ENCODE measurements at places on chromosomes 7 and 10.

DNA sequence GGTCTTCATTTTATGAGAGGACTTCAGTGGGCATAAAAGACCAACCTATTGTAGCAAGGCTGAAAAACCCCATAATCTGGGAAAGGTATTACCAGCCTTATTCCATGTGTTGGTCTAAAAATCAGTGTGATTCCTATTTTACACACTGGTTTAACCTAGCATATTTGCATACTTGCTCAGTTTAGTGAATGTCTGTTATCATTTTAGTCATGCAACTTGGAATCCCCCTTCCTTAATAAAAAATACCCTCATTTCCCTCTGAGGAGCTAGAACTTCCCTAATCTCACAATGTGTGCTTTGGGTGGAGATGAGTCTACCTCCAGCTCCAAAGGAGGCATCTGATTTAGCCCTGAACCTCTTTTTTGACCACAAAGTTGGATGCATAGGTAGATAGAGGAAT lies 312.8 kb upstream of the SORCS1 start:
- no peak for DNase-seq

DNA sequence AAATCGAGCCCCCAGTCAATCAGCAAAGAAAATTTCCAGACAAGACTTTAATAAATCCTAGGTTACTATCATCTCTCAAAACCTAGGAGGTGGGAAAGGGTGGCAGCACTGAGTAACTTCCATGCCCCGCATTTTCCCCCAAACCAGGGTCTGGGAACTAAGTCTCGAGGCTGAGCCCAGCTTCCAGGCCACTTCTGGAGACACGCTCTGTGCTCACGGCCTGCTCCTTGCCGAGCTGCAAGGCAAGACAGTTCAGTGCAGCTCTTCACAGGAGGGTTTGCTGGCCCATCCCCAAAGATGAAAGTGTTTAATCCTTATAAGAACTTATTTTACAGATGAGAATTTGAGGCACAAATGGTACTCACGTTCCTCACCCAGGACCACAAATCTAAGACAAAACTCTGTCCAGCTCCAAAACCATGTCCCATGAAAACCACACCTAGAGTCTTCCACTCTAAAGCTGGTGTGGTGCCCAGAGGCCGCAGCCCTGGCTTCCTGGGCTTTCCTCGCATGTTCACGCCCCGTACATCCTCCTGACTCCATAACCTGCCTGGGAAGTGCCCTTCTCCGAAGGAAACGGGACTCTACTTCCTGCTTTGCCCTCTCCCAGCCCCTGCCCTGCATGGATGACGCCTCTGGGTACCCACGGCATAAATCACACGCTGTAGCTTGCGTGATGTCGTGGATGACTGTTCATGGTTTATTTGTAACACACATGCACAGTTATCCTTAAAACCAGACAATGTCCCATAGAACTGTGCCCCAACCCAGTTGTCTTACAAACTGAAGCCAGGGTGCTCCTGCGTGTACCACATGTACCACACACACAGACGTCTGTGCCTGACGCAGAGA lies 201.2 kb downstream of the DIP2C start:
- no peak for DNase-seq

GRCh38 chr7:7479275-7479805 lies 56.3 kb downstream of the COL28A1 start:
- DNase-seq = no peak

GRCh38 chr7:49174396-49174795 lies 250.0 kb downstream of the CDC14C start:
- DNase-seq = no peak

DNA sequence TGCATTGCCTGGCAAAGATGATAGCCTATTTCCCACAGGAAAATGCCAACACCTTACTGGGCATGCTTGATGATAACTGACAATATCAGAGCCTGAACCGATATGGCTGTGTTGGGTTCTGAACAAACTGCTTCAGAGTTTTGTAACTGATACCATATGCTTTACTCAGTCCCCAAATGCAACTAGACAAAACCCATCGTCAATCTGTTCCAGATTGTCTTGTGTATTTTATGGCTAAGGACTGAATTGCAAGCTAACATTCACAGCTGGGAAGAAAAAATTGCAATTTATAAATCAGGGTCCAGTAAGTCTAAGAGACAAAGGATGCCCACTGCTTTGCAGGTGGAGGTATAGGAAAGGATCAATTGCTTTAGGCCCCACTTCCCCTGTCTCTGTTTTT lies 116.8 kb upstream of the WNT16 start:
- DNase-seq = no peak

DNA sequence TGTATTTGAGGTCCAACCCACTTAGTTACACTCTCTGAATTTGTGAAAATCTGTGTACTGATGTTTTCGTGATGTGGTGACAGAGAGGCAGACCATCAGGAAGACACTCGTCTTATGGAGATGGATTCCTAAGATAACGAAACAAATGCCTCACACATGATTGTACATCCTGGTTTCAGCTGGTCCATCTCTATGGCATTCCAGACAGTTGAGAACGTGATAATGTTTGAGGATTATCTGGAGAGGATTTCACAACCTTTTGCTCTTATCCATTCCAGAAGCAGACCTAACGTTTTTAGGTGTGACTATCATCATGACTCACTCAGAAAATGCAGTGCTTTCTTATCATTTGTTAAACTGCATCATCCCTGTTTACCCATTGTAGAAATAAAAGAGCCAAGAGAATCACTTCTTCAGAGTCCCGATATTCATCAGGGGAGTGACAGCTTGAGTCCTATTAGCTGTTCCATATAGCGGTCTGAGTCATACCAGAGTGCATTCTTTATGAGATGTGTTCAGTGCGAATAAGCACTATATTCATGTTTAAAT lies 74.5 kb downstream of the BMPER start:
- DNase-seq = peak; percentile 98

DNA sequence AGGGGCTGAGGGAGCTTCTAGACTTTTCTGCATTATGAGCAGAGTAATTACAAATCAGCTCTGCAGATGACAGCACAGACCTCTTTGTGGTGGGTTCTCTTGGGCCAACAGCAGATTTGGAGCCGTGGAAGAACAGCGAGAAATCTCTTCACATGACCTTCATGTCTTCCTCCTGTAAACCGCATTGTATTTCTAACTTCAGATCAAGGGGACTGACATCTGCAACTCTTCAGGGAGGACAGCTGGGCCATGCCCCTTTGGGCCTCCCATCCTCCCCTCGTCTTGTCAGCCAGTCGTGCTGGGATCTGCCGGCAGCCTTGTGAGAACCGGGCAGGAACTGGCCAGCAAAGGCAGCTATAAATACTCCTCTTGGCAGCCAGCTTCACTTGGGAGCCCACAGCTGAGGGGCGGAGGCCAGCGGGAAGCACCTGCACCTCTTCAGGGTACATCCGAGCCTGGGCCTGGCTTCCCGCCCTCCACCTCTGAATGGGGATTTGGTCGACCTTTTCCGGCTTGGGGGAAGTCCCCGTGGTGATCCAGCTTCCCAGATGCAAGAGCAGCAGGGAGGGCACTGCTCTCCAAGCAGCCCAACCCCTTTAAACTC lies 54.7 kb downstream of the STEAP1B start:
- DNase-seq = no peak

DNA sequence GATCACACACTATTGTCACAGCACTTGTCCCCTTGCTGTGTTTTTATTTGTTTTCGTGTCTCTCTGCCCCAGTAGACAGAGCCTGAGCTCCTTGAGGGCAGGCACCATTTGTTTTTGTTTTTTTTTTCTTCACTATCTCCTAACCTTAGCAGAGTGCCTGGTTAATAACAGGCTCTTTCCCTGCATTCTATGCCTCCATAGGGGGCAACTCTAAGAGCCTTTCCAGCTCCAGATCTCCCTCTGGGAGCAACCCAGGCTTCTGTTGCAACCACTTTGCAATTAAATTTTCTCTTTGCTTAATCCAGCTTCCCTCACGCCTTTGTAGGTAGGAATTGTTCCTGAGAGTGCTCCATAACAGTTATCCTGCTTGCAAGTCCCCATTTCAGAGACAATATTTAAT lies 148.4 kb downstream of the PLXDC2 start:
- DNase-seq = no peak

DNA sequence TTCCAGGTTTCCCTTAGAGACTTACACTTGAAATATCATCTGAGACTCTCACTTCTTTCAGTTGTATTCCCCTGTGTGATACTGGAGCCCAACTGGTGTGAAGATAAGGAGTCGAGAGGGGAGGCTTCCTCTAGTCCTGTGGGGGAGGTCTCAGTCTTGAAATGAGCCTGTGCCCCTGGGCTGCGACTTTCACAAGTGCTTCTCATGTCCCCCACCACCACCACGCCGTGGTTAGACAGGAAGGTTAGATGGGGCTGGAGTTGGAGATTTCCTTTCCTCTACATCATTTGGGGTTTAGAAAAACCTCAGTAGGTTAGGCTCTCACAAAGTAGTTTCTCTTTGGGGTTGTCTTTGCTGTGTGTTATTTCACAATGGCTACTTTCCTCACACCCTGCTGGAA lies 25.6 kb upstream of the MKX start:
- no peak for DNase-seq

DNA sequence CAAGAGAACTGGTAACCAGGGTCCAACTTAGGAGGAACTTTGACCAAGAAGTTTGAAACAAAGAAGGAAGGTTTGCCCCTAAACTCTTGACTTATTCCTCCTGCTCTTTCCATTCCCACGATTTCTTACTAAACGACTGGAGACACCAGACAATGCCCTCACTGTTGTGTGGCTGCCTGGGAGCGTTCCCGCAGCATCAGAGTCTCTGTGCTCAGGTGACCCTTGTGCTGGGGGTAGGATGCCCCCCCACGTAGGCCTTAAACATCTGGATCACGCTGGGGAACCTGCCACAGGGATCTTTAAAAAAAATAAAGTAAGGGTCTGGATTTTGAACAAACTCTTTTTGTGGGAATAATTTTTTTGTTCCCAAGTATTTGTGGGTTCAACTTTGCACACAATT lies 30.1 kb upstream of the CTBP2 start:
- no peak for DNase-seq

DNA sequence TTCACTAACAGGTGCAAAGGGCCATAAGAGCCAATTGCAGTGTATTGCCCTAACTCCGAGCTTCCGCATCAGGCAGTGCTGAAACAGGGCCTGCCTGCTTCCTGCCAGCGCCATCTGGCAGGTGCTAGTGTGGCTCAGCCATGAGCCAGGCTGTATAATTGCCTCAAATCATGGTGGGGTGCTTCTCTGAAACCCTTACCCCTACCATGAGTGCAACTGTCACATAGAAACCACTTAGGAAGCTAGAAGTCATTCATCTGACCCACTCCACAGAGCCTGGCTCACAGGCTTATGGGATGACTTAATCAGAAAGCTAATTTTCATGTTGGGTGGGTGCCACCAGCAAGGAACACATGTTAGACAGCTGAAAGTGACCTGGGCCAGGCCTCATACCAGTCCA lies 133.3 kb upstream of the LAMB4 start:
- DNase-seq = no peak

DNA sequence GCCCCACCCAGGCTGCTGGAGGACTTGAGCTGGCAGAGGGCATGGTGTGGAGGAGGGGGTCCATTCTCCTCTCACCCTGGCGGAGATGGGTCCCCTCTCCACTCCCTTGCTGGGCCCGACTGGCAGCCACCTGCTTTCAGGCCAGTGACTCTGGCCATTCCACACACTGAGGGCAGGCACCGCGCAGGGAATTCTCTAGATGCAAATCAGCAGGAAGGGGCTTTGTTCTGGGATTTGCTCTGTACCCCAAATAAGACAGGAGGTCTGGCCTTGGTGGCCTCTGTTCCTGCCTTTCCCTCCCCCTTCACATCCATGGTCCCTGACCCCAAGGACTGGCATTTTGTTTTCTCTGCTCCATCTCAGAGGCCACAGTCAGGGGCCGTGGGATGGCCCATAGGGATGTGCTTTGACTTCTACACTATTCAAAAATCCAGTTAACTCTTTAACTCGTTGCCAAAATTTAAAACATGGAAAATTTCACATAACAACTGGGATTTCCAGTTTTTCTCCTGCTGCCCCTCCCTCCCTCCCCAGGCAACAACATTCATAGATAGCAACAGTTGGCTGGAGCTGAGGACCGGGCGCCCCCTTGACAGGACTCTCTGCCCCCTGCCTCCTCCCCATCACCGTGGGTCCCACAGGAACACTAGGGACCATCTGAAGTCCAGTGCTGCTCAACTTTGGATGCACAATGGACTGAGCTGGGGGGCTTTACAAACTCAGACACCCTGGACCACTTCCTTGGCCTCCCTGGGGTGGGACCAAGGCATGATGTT lies 33.9 kb downstream of the PPIF start:
- DNase-seq = no peak

GRCh38 chr7:45080958-45081669 lies 7.7 kb downstream of the NACAD start:
- DNase-seq = no peak

- DNase-seq = no peak
Observed at GRCh38 chr10:93710333-93710909, 8.0 kb upstream of the FRA10AC1 start.

DNA sequence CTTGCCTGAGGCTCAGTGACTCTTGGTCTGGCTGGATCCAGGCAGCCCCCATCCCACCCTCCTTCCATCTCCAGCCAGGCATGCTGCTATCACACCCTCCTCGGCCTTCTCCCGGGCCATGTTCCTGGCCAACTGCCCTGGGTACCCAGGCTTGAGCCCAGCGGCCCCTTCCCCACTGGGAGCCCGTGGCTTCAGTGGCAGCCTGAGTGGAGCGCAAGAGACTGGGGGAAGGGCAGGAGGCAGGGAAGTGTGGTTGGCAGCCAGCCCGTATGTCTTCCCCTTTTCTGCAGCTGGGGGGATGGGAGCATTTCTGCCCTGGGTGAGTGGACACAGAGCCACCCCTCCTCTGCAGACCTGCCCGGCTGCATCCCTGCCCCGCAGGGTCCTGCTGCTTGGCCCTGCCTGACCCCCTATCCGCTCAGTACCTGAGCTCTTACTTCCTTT lies 148.5 kb downstream of the ARHGAP22 start:
- no peak for DNase-seq

DNA sequence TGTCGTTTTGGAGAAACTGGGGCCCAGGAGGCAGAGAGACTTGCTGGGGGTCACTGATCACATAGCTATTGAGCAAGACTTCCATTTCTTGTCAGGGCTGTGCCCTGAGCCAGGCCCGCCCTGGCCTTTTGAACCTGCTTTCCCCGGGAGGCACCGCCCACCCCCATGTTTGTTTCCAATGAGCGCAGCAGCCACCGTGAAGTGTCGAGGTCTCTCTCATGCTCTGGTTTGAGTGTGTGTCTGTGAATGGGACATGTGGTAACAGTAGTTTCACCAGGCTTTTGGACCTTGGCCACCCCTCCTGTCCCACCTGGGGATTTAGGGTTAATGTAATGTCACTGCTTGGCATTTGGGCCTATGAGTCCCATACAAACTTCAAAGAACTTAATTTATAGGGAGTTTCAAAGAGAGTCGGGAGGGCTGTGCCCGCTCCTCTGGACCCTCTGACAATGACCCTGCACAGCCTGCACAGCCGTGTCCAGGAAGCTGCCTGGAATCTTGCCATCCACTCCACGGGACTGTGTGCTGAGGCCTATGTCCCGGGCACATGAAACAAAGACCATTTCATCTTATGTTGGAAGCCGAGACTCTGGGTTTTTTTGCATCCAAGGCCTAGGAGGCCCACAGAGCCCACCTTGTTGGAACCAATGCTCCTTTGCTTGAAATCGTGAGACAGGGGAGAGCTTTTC lies 6.3 kb downstream of the PRF1 start:
- DNase-seq = no peak

All from fibroblast of skin of left quadriceps (primary cell).